ENCODE measurements at places on chromosomes 2 and 18.

DNA sequence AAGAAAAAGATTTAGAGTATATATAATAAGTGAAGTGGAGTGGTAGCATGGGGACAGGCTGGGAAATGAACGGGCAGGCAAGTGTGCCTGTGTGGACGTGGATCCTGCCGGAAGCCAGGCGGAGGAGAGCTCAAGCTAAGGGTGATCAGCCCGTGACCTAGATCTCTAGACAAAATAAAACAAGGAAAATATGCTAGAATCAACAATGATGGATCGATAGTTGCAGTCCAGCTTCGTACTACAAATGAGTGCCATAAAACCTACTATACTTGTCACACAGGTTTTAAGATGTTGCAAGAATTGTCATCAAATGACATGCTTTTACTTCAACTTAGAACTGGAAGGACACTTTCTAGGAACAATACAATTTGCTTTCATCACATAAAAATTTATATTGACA is 8.5 kb downstream of the EIF2AK2 start:
- DNase-seq, result no peak

- DNase-seq, result no peak
These were observed 448.7 kb downstream of the EPHA4 start for GRCh38 chr2:221123396-221123795.

DNA sequence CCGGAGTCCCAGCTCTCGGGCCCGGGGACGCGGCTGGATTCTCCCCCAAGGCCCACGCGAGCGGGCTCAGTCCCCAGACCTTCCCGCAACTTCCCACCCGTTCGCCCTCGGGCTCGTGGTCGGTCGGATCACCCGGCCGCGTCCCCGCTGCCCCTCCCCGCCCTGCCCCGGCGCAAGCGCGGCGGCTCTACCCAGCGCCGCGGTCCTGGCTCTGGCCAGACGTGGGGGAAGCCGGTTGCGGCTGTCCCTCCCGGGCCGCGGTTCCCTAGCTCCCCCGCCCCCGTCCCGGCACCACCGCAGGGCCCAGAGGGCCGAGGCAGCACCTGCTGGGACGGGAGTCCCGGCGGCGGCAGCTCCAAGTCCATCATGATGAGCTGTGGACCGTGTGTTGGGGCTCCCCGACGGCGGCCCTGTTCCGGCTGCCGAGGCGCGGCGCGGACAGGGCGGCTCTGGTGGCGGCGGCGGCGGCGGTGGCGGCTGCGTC is 276 bp downstream of the NFE2L2 start:
- DNase-seq, result peak; percentile 43

- DNase-seq, result no peak
These were observed 301.3 kb downstream of the EPHA4 start for GRCh38 chr2:221270806-221271205.

DNA sequence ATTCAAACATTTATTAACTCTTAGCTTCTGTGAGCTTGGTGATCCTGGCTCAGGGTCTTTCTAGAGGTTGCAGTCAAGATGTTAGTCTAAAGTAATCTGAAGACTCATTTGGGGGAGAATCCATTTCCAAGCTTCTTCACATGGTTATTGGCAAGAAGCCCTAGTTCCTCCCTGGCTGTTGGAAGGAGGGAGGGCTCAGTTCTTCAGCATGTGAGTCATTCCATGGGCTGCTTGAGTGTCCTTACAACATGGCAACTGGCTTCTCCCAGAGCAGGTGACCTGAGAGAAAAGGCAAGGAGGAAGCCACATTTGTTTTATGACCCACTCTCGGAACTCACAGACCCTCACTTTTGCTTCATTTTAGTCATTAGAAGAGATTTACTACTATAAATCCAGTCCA is 10.6 kb upstream of the C2orf74 start:
- no peak for DNase-seq

GRCh38 chr2:152161598-152161997 is 14.0 kb downstream of the STAM2 start:
- DNase-seq, result no peak

DNA sequence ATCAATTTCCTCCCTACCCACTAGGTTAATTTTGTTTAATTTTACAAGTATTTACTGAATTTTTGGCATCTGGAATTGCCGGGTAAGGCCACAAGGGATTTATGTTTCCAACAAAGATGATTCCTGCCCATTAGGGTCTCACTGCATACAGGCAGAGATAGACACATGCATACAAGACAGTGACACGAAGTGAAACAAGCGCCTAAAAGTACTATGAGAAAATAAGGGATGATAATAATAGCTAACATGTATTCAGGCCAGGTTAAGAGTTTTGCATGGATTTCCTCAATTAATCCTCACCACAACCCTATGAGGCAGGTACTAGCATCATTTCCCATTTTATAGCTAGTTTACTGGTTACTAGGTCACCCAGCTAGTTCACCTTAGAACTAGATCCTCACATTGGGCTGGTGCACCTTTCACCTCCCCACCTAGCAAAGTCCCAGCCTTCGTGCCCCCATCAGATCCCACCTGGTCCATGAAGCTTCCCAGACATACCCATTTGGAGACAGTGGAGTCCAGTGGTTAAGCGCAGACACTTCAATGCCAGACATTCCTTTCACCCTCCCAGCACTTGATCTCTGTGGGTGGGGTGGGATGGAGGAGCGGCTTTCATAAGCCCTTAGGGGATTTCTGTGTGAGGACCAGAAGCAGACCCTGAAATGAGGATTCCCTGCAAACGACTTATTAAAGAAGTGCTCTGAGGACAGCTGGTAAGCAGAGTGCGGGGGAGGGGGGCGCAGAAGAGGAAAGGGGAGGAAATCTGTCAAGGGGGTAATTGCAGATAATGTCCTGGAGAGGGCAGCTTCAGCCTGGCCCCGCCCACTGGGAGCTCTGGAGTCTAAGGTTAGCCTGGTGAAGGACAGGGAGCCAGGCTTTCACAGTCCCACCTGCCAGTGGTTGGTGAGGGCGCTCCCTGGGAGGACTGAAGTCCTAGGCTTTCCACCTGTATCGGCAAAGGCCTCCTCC is 5.8 kb upstream of the DGUOK start:
- DNase-seq, result peak; percentile 4

- DNase-seq, result no peak
These were observed 11.6 kb downstream of the NOL10 start for GRCh38 chr2:10678225-10678624.

- DNase-seq, result no peak
These were observed 86.1 kb upstream of the SRD5A2 start for GRCh38 chr2:31666878-31667277.

GRCh38 chr2:195031411-195031810 is 625.6 kb upstream of the SLC39A10 start:
- DNase-seq, result no peak

DNA sequence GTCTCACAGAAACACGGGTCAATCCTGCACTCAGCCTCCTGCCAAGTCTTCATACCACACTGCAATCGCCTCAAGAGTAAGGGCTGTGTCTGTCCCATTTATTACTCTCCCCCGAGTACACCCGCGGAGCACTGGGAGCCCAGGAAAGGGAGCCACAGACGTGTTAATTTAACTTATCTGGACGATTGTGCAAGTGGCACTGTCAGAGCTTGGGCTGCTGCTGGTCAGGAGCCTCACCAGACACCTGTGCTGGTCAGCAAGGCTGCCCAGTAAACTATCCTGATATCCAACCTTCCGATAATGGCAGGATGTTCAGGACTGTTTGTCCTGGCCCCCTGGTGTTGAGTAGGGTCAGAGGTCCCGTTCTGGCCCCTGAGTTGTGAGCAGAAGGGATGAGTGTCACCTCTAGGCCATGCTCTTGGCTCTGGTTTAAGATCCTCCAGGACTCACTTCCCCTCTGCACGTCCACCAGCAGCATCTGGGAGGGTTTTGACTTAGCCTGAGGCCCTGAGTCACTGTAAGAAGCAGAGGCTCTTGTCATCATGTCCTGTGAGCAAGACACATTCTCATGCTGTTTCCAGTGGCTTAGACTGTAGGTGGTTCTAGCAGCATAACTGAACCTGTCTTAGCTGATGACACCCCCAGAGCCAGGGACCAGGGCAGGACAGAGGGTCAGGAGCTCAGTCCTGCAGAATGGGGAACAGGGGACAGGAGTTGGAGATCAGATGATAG is 82.5 kb upstream of the ARL4C start:
- DNase-seq, result no peak
